ENCODE measurements at places on chromosomes 3 and 15. TPM values are rescaled to one million over a fixed set of nuclear protein-coding genes. Genes with fewer than 3 reads are reported as not detected.

The EIF4G1 gene
- total RNA-seq, result 432 TPM

DNA sequence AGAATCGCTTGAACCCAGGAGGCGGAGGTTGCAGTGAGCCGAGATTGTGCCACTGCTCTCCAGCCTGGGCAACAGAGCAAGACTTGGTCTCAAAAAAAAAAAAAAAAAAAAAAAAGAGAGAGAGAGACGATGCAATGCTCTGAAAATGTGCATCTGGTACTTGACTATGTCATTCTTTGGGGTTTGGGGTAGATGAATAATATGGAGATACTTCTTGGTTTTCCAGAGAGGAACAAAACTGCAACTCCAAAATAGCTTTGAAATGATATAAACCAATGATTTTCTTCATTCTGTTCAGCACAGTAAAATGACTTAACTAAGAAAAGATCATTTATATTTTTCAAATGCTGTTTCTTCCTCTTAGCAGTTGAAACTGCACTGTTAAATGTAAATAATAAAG lies 158.9 kb downstream of the ISL2 start:
- no peak for DNase-seq

- DNase-seq, result peak; percentile 60
Measured at GRCh38 chr3:48990636-48991469, 812 bp downstream of the P4HTM start.

GRCh38 chr3:107633327-107634098 lies 110.8 kb downstream of the BBX start:
- no peak for DNase-seq

DNA sequence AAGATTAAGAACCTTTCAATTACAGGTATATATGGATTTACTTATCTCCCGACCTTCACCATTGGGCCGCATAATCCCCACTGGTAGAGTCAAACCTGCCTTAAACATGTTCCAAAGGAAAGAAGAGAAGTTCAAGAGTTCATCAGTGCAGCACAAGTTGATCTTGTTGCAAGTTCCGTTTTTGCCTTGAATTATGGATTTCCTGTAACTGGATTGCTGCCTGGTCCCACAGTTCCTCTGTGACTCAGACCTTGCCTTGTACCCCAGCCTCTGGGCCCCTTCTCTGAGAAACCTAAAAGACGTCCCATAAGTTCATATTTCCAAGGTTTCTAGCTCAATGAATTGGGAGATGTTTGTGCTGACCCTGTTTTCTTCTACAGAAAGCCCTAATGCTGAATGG lies 112.5 kb upstream of the THBS1 start:
- DNase-seq, result no peak

GRCh38 chr15:88791637-88792036 lies 11.6 kb upstream of the ACAN start:
- DNase-seq, result no peak

GRCh38 chr15:29618586-29618985 lies 203.7 kb downstream of the TJP1 start:
- no peak for DNase-seq

GRCh38 chr3:79406175-79406574 lies 361.6 kb downstream of the ROBO1 start:
- no peak for DNase-seq

The UROC1 gene
- total RNA-seq, result not detected

DNA sequence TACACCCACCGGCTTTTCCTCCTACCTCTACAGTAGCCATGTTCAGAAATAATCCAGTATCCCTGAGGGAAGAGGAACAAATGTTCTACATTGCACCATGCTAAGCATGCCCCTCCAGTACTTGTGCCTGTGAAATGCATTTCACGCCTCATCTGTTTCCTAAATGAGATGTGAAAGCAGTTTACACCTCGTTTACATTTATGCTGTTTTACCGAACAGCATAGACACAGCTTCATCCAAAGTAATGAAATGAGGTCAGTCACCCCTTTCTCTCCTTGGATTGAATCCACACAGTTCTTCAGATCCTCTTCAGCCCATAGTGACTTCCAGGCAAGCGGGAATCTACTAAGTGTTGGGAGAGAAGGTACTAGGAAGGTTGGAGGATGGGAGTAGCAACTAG lies 514.3 kb downstream of the PDCD6IP start:
- DNase-seq, result no peak

DNA sequence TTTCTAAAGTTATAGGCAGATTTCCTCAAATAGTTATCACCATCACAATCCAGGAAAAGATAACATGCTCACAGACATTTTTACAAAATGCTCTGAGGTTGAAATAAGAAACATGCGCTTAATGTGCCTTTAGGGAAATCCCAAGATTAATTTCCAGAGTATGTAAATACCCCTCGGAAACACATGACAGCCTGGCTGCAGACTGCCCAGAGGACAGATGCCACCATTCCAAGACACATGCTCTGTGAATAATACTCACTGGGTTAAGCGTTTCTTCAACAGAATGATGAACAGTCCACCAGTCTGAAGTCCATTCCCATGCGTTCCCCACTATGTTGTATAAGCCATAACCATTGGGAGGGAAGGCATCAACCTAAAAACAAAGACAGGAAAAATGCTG lies 56.5 kb downstream of the SUMF1 start:
- no peak for DNase-seq

DNA sequence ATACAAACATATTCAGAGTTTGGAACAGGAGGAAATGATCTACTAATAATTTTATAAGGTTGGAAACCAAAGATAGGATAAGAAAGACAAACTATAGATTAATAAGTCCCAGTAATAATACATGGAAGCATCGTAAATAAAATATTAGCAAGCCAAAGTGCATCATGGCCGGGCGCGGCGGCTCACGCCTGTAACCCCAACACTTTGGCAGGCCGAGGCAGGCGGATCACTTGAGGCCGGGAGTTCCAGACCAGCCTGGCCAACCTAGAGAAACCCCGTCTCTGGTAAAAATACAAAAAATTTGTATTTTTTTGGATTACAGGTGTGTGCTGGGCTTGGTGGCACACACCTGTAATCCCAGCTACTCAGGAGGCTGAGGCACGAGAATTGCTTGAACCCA lies 14.9 kb downstream of the MUC4 start:
- DNase-seq, result no peak

- no peak for DNase-seq
Measured at GRCh38 chr15:48494631-48495030, 150.9 kb downstream of the FBN1 start.

GRCh38 chr3:39249453-39250115 lies 30.3 kb downstream of the CX3CR1 start:
- no peak for DNase-seq

- DNase-seq, result peak; percentile 73
Measured at GRCh38 chr15:67172172-67172571, 82.3 kb downstream of the AAGAB start.

The CCK gene
- total RNA-seq, result not detected

The CTDSPL gene
- 3.7 TPM for total RNA-seq

DNA sequence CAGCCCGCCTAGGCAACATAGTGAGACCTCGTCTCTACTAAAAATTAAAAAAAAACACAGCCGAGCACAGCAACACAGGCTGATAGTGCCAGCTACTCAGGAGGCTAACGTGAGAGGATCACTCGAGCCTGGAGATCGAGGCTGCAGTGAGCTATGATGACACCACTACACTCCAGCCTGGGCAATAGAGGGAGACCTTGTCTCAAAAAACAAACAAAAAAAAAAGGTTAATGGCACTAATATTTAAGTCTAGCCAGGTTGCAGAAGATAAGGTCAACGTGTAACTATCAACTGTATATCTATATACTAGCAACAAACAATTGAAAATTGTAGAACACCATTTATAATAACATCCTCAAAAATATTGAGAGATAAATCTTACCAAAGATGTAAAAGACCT lies 75.1 kb downstream of the MYO9A start:
- DNase-seq, result no peak

DNA sequence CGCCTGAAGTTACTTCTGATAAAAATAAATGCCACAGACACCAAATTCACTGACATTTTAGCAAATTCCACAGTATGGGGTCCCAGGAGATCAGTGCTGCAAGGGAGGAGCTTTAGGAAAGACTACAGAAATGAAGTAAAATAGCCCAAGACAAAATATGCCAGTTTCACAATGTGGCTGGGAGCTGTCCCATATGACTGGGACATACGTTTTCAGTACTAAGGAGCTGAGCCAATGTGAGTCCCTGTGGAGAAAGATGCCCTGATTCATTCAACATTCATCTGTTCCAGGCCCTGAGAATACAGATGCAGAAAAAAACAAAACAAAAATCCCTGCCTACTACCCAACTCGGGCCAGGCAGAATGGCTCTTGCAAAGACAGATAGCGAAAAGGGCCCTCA lies 63.4 kb upstream of the FAM174B start:
- DNase-seq, result no peak

The TP63 gene
- 0.52 TPM for total RNA-seq

GRCh38 chr3:27311400-27311799 lies 57.8 kb downstream of the NEK10 start:
- DNase-seq, result no peak

The CCDC39 gene
- total RNA-seq, result not detected

DNA sequence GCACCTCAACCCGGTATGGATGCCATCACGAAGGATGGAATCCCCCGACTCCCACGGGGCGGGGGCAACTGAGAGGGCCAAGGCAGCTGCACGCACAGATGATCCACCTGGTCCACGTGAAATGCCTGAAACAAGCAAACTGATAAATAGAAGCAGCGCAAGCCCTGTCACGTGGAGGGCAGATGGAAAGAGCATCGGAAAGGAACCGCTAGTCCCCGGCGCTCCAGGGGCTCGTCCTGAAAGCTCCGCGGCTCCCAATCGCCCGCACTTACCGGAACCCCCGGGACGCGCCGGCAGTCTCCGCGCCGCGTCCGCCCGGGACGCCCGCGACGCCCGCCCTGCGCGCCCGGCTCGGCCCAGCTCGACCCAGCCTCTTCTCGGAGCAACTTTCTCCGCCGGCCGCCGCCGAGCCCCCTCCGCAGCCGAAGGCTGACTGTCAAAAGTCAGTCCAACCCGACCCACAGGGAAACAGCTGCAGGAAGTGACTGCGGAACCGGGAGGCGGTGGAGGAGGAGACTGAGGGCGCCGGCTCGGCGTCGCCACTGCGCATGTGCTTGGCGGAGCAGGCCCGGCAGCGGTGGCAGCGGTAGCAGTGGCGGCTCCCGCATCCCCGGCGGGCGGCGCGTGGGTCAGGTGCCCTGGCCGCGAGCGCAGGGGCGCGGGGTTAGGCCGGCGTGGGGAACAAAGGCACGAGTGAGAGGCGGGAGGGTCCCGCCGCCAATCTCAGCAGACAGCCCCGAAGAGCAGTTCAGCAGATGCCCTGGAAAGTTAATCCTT lies at the start of gene ZMAT3:
Gene ZMAT3, minus strand, starts transcription at position 487 of the 777 bp plus-strand sequence. CDS start 4,057 bp downstream, outside the sequence.
- peak; percentile 89 for DNase-seq

The CAPN3 gene
- 2.2 TPM for total RNA-seq

- DNase-seq, result no peak
Measured at GRCh38 chr3:5709714-5710113, 522.2 kb downstream of the EDEM1 start.

DNA sequence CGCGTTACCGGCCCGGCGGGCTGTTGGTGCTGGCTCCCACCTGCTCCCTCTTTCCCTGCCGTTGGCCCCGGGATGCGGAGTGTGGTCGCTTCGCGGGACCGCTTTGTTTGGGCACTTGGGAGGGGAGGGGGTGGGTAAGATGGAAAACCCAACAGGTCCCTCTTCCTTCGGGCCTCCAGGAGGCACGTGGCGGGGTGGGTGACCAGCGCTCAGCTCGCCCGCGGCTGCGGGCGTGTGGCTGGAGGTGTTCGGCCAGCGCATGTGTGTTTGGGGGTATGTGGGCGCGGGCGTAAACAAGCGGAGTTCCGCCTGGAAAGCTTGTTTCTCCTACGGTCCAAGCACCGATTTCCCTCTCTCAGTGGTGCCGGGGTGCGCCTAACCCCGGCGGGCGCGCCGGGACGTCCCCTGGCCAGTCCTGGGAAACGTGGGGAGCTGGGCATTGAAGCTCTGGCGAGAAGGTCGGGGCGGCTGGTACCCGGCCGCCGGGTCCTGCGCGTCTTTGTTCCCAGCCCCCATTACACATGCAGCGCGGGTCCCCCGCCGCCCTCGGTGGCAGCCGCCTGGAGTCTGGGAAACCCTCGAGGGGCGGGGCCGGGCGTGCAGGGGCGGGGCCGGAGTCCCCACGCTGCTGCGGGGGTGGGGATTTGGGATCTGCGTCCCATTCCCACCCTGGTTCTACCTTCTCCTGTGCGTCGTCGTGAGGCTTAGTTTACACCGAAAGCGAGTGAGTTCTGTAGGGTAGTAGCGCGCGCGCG lies 1.4 kb downstream of the ACVR2B start:
- peak; percentile 61 for DNase-seq

DNA sequence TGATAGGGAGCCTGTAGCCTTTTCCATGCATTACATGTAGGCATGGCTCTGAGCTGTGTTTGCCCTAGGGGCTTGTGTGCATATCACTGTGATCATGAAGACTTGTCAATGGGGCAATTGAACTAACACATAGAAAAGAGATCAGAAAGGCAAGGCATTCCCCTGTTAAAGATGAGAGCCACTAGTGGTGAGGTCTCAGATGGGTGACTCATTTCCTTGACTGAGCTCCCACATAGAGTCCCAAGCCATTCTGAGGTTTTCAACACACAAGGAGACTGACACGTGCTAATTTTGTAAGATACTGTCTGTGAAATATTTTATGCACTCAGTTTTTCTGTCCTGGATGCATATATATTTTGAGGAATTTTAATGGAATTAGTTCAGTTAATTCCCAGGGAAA lies 53.8 kb downstream of the SAMMSON start:
- no peak for DNase-seq

DNA sequence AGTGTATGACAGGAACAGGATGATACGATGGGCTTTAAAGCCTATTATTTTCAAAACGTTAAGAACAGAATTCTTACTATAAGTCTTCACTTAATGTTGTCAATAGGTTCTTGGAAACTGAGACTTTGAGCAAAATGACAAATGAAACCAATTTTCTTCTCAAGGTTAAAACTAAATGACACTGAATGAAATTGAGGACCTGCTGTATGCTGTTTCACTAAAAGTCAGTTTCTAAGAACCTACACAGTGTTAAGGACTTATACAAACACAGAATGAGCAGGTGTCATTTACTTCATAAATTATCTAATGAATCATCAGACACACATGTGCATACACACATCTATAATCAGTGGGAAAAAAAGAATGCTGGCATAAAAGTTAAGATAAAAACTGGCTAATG lies 106.9 kb downstream of the RFTN1 start:
- no peak for DNase-seq

DNA sequence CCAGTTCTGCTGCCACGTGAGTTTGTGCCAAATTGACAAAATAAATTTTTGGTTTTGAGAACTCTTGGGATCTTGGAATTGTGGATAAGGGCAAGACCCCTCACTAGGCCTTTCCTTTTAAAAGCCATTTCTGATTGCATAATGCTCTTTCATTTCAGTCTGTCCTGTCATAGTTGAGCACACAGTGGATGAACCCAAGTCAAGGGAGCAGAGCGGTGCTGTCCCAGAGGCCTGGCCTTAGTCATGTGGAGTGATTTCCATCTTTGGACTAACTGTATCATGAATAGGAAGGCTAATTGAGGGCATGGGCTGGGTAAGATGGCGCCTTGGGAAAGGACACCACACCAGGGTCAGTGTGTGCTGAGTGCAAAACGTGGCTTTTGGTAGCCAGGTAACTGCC lies 304.0 kb downstream of the UACA start:
- DNase-seq, result no peak

The GPR149 gene
- not detected for total RNA-seq
